ENCODE measurements at places on chromosomes 5 and 9.

GRCh38 chr9:84121991-84122523 lies 141.5 kb downstream of the RMI1 start:
- DNase-seq = no peak

GRCh38 chr9:130845901-130846481 lies 10.9 kb downstream of the ABL1 start:
- peak; percentile 59 for DNase-seq

- no peak for DNase-seq
These were observed 37.3 kb downstream of the COL5A1 start for GRCh38 chr9:134678666-134679443.

GRCh38 chr5:67921004-67921601 lies 294.5 kb upstream of the PIK3R1 start:
- DNase-seq = no peak

GRCh38 chr9:107872457-107873192 lies 383.1 kb upstream of the KLF4 start:
- no peak for DNase-seq

GRCh38 chr9:134693641-134694367 lies 52.2 kb downstream of the COL5A1 start:
- DNase-seq = no peak

DNA sequence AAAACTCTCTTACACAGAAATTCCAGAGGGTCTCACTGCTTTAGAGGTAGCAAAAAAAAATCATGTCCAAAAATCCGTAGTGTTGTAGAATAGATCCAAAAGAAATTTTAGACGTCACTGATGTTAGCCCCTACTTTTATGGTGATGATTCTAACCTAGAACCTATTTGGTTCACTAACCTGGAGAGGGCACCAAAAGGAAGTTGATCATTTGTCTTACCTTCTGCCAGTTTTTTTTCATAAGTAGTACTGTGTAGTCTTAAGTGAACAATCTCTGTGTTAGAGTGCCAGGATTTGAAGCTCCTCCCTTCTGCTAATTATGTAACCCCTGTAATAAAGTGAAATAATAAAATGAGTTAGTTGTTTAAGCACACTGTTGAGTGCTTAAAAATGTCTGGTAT lies 215.2 kb downstream of the SMARCA2 start:
- DNase-seq = no peak

- no peak for DNase-seq
These were observed 262.9 kb upstream of the EDIL3 start for GRCh38 chr5:84647581-84647980.

DNA sequence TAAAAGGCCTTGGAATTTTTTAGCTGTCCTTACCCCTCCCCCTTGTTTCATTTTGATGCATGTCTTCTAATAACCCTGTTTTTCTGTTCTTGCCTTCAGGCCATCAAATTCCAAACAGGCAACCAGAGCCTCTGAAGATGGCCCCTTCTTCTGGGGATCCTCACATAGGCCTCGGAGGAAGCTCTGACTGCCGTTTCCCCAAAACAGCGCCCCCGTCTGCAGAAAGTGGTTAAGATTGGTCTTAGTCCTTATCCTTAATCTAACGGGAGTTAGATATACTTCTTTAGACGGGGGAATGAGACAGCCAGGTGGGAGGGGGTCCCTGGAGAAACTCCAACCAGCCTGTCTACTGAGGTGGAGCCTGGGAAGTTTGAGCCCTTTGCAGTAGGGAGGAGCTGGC lies 226.3 kb upstream of the ZNF608 start:
- DNase-seq = no peak

GRCh38 chr9:114266969-114267368 lies 55.9 kb upstream of the ORM1 start:
- no peak for DNase-seq

DNA sequence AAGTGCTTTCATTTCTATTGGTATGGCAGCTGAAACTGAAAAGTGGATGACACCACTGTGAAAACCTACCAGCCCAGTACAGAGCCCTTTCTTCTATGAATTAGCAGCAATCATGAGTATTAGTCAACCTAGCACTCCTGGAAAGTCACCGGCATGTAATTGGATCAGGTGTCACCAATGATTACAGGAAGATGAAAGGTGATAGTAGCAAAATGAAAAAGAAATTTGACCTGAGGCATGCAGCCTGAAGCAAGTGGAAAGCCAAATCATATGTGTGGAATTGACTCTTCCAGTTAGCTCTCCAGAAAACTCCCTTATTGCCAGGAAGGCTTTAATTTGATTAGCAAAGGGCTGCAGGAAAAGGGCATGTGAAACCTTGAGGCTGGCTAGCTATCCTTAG lies 81.2 kb upstream of the NAA35 start:
- DNase-seq = no peak

GRCh38 chr9:37987467-37987981 lies 81.5 kb downstream of the SHB start:
- no peak for DNase-seq

DNA sequence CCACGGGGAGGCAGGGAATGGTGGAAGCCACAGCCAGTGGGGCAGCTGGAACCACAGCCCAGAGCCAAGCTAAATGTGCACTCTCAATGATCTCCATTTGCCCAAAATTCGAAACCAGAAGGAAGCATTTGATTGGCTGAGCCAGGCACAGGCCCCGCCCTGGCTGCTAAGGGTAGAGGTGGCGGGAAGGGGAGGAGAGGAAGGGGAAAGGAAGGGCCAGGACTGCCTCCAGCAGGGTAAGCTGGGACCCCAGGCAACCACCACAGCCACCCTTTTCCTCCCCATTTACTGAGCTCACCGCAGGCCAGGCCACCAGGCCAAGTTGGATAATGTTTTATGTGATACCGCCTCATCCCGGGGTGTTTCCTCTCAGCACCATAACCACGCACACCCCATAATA lies 100.3 kb upstream of the RAPGEF1 start:
- DNase-seq = no peak

DNA sequence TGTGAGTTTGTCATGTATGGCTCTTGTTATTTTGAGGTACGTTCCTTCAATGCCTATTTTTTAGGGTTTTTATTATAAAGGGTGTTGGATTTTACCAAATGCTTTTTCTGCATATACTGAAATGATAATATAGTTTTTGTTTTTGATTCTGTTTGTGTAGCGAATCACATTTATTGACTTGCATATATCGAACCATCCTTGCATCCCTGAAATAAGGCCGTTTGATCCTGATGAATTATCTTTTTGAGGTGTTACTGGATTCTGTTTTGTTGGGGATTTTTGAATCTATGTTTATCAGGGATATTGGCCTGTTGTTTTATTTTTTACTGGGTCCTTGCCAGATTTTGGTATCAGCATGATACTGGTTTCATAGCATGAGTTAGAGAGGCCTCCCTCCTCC lies 25.9 kb downstream of the SELENOP start:
- DNase-seq = no peak

- peak; percentile 48 for DNase-seq
These were observed 86.4 kb downstream of the ARRDC3 start for GRCh38 chr5:91296674-91297143.

GRCh38 chr9:129567842-129568559 lies 52.9 kb downstream of the C9orf50 start:
- no peak for DNase-seq

GRCh38 chr5:154143211-154143641 lies 47.3 kb upstream of the GALNT10 start:
- DNase-seq = no peak

- no peak for DNase-seq
These were observed 20.3 kb upstream of the RIC1 start for GRCh38 chr9:5608298-5609225.

DNA sequence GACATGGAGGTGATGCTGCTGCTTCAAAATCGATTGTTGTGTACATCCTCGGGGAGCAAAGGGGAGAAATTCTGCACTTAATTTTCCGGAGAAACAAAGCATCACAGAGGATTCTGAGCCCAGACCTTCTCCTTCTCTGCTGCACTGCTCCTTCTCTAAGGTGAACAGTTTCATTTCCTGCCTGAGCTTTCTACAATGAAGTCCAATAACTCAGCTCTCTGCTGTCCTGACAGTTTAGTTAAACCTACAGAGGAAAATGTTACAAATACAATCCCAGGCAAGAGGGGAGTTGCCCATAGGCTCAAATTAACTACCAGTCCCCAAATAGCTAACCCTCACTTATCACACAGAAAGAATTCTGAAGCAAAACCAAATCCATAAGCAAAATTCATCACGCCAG lies 206.3 kb downstream of the EFNA5 start:
- no peak for DNase-seq

DNA sequence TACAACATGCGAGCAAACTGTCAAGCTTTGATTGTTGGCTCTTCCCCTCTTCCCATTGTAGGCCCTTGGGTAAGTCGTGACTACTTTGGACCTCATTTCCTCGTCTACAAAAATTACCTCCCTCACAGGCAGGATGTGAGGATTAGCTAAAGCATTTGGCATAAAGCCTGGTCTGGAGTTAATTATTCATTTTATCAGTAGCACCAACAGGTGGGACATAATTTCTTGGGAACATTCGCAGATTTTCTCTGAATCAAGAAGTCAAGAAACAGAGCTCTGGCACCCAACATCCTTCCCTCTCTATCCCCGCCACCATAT lies 39.9 kb upstream of the SEMA6A start:
- no peak for DNase-seq

- no peak for DNase-seq
These were observed 58.7 kb upstream of the CTSL start for GRCh38 chr9:87667164-87667738.

DNA sequence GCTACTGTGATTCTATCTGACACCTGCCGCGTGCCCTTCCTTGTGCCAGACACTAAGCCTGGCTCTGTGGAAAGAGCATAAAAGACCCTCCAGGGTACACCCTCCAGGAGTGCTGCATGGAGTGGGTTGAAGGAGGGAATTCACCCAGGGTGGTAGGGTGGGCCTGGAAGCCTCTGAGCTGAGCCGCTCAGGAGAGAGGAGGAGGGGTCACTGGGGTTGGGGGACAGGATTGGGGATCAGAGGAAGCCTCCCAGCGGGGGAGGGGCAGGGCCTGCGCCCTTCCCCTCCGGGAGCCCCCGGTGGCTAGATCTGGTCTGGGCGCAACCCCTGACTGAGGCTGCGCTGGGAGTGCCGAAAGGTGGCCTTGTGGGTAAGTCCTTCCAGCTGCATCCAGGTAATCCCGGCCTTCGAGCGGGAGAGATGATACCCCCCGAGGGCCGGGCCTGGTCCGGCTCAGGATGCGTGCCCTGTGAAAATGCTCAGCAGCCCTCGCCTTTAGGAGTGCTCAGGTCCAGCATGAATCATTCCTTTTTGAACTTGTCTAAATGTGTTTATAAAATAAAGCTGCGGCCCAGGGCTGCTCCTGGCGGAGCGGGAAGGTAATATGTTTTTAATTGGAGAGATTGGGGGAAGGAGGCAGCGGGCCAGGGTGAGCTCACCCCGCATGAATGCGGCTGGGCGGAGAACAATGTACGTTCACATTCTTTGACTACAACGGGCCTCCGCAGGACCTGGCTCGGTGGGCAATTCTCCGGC lies 118.1 kb upstream of the SMIM23 start:
- DNase-seq = no peak

DNA sequence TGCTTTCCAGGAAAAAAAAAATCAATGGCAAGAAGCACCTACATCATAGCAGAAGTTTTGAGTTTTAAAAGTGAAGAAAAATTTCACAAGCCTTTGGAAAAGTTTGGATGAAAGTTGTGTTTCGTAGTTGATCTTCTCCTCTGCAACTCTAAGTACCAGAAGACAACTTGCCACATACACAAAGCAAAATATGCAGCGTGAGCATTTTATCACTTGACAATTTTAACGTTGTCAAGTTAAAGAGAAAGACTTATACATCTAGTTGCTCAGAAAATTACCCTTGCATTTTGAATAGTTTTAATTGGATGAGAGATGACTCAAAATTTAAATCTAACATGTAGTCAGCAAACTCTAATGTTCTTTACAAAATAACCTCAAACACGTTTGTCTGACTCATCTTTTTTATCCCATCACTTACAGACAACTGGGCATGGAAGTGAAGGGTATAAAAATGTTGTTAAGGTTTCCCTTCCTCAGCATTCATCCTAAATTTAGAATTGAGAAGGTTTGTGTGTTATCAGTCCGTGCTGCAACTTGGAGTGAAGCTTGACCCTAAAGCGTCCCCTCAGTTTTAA lies 213.4 kb downstream of the MARCHF11 start:
- DNase-seq = no peak

DNA sequence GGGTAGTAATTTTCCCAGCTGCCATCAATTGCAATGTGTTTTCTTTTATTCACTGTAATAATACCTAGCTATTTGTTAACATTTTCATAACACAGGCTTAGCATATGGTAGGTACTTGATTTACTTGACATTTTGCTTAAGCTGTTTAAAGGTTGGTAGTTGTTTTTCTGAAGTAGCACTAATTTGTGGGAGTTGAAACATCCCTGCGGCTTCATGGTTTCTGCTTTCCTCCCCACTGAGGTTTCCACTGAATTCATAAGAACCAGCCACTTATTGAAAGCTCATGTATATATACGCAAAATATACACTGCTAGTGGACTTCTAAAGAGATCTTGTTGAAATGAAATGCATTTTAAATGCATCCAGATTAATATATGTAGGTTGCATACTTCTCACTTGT lies 559.9 kb downstream of the TLE4 start:
- no peak for DNase-seq

DNA sequence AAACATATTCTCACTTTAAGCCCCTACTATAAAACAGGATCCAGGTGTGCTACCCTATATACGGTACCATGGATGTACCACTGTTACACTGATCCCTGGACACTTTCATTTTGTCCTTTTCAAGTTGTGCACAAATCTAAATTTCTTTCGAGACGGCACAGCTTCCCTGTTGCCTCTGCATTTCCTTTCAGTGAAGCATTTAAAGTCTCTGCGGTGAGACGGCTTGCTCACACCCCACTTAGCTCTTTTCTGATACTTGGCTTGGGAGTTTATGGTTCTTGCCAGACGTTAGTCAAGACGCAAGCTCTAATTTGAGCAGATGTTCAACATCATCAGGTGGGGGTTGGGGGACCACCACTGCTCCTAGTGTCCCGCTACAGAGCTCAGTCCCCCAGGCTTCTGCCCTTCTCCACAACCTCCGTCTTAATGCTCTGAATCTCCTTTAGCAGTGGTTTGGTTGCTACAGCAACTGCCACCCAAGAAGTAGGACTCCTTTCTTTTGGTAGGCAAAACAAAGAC lies 15.8 kb downstream of the F2RL2 start:
- DNase-seq = no peak

- DNase-seq = peak; percentile 65
These were observed 60.1 kb upstream of the ITGA1 start for GRCh38 chr5:52727576-52727975.

All from SW 1271 (cell line).